RPMI8226 (cell line): ENCODE measurements at places on chromosomes 13 and 19.

DNA sequence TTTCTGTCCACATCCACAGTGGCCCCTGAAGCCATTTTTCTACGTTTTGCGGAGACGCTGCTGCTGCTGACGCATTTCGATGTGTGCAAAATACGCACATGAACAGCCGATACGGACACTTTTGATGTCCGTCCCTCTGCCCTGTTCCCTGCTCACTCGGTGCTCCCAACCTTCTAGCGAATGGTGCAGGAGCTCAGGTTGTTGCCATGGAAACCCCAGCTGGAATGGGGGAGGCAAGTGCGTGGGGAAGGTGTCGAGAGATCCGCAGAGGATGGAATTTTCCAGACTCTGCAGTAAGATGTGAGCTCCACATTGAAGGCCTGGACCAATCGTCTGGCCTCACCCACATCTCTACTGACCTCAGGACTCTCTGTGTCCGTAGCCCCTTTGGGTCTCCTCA is 109.2 kb upstream of the USP29 start:
- DNase-seq, result no peak

GRCh38 chr19:16077984-16078758 is 1.9 kb downstream of the TPM4 start:
- peak; percentile 48 for DNase-seq

DNA sequence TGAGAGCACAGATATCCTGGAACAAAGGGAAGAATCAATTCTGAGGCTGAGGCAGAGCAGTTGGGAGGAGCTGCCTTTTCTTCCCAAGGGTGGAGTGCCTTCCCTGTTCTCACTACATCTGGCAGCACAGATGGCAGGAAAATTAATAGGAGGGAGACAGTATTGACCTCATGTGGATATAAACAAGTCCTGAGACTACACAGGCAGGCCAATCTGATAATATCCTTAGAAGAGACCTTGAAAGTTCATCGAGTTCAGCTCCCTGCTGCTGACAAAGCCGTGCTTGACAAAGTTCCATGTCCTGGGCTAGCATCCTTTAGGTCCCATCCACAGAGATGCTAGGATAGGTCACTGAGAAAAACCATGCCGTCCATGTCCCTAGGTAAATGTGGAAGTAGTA is 1451.5 kb downstream of the EFNB2 start:
- no peak for DNase-seq

- peak; percentile 23 for DNase-seq
Measured at GRCh38 chr13:99577934-99578917, 77.0 kb downstream of the TM9SF2 start.

GRCh38 chr19:58380037-58380661 is 681 bp downstream of the ZNF837 start:
- DNase-seq, result no peak

GRCh38 chr19:45145270-45146189 is 15.3 kb downstream of the NKPD1 start:
- DNase-seq, result no peak

DNA sequence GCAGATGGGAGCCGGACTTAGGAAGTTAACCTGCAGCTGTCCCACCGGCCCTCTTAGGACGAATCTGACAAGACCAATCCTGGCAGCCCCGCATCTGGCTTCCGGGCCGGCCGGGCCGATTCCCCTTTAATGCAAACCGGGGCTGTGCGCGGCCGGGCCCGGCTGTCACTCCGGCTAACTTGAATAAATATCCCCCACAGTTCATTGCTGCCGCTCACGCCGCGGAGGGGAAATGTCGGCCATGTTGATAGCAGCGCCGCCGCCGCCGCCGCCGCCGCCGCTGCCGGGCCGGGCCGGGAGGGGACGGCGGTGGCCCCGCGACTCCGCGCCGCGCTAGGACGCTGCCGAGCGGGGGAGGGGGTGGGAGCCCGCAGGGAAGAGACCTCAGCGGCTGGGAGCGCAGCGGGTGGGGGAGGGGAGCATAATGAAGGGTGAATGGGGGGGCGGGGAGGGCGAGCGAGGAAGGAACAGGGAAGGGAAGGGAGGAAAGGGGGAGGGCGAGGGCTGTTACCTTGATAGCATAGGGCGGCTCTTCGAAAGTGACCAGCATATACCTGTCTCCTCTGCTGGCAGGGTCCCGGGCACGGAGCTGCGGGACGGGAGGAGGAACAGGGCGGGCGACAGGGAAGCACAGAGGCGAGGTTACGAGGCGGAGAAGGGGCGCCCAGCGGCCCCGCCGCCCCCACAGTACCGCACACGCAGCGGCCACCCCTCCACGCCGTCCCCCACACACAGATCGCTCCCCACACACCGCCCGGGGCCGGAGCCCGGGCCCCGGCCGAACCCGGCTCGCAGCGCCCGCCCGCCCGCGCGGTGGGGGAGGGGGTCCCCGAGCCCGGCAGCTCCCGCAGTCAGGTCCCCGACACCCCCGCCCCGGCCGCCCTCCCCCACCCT is 1.1 kb downstream of the INTS6 start:
- peak; percentile 73 for DNase-seq

DNA sequence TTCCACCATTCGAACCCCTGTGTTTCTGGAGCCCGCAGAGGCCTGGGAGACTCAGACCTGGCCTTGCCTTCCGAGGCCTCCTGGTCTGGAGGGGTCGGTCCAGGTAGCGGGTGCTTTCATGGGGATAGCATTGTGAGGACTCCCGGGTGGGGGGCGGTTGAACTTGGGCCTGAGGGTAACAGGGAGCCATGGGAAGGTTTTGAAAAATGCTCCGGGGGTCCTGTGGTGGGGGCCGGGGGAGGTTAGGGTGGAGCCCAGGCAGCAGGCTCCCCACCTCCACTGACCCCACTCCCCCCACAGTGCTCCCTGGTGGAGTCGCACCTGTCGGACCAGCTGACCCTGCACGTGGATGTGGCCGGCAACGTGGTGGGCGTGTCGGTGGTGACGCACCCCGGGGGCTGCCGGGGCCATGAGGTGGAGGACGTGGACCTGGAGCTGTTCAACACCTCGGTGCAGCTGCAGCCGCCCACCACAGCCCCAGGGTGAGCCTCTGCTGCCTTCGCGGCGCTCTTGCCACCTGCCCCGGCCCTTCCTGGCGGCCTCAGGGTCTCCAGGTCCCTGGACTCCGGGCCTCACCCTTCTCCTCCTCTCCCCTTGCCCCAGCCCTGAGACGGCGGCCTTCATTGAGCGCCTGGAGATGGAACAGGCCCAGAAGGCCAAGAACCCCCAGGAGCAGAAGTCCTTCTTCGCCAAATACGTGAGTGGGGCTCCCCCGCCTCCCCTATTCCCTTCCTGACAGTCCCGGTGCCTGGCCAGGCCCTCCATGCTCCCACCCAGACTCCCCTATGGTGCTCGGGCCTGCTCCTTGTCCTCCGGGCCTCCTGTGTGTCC is 3.8 kb upstream of the GARIN5A start:
- DNase-seq, result no peak

DNA sequence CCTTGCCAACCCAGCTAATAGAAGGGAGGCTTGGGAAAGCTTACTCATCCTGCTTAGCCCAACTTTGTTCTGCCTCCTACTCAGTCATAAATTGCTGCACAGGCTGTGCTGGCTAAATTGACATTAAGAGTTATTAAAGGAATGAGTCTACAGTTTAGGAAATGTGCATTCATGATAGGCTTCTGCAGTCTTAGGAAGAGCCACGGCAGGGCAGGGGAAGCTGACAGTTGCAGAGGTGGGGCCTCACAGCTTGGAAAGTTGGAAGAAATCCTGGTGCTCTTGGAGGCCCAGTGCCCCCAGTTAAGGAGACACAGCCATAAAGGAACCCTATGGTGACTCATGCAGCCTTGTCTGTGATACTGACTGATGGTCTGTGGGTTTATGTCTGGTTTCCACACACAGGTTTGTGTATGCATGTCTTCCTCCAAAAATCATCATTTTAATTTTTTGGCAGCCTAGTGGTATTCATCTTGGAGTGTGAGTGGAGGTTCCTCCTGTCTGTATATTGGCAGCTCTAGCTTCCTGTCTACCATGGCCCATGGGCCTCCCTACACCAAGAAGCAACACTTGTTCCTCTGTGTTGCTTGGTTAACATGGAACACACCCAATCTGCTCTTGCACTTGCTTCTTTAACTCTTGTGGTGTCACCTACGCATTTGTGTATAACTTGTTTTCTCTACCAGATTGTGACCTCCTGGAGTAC is 135.0 kb upstream of the KL start:
- no peak for DNase-seq

- no peak for DNase-seq
Measured at GRCh38 chr13:48489666-48490065, 43.2 kb downstream of the RCBTB2 start.

GRCh38 chr19:41530761-41531301 is 45.1 kb upstream of the CEACAM21 start:
- no peak for DNase-seq

DNA sequence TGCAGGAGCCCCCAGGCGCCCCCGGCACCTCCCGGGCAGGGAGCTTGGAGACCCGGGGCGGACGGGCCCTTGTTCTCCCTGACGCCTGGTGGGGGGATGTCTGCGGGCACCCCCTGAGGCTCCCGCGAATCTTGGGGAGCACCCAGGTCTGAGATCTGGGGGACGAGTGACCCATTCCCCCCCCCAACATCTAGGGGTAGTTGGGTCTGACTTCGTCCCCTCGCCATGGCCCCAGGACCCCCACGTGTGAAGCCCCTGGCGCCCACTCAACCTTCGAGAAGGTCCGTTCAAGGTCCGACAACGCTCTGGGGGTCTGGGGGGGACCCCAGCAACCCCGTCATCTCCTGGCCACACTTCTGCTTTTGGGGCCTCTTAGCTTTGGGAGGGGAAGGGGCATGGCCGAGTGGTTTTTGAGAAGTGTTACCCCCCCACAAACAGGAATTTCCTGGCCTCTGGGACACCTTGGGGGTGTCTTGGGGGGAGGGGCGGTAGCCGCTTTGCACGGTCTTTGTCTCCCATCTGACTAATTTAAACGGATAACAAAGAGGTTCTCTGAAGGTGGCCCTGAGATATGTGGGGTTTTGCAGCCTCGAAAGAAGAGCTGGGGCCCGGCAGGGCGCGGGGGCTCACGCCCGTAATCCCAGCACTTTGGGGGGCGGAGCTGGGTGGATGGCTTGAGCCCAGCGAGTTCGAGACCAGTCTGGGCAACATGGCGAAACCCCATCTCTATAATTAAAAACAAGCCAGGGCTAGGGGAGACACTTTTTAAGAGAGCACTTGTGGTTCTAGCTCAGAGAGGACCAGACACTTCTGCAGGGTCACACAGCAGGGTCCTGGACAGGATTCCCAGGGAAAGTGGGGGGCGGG is 608 bp downstream of the CNN2 start:
- peak; percentile 48 for DNase-seq

DNA sequence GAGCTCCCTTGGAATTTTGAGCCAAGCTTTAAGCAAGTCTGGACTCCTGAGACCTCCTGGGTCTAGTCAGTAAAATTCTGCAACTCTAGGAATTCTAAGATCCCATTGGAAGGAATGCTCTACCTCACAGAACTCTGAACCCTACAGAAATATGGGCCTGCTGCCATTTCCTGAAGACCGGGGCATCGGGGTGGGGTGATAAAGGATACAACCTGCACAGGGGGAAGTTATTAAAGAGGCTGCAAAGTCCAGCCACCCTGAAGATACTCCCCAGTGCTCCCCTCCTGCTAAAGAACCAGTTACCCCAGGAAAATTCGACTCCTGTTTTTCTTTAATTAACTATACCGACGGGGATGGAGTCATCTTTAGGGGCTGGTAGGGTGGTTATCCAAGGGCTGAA is 2.4 kb upstream of the PPP1R37 start:
- no peak for DNase-seq

- DNase-seq, result no peak
Measured at GRCh38 chr13:112669881-112670499, 19.8 kb upstream of the ATP11A start.

GRCh38 chr13:20174656-20175405 is 14.0 kb upstream of the GJA3 start:
- DNase-seq, result peak; percentile 82

DNA sequence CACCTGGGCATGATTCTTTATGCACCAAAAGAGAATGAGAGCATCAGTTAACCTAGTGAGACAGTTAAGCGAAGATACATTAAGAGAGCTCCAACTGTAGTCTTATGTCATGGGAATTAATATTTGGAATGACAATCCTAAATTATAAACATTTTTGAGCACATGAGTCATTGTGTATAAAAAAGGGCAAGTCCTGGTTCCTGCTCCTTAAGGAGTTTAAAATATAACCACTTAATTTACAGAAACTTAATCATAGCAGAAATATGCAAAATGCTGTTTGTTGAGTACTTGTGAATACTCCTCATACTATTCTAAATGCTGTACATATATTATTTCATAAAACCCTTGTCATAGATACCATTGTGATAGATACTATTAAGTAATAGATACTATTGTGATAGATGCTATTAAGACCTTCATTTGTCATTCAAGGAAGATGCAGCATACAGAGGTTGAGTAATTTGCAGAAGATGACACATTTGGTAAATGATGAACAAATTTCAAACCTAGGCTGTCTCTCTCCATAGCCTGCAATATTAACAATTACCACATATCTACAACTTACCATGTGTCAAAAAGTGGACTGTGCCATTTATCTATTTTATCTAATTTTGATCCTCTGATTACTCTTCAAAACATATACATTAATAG is 301.0 kb downstream of the TBC1D4 start:
- DNase-seq, result no peak

DNA sequence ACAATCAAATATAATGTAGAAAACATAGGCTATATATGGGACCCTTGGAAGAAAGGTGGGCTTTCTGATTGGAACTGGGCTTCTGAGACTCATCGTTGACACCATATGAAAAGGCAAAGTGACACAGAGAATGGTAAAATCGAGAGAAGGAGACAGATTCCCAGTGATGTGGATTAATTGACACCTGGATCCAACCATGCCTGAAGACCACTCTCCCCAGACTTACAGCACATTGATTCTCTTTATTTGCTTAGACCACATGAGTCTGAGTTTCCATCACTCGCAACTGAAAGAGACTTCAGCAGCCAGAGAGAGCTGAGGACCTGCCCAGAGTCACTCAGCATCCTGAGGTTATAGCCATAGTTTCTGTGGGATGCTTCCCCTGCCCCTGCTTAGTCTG is 6.0 kb downstream of the CYP4F11 start:
- no peak for DNase-seq

DNA sequence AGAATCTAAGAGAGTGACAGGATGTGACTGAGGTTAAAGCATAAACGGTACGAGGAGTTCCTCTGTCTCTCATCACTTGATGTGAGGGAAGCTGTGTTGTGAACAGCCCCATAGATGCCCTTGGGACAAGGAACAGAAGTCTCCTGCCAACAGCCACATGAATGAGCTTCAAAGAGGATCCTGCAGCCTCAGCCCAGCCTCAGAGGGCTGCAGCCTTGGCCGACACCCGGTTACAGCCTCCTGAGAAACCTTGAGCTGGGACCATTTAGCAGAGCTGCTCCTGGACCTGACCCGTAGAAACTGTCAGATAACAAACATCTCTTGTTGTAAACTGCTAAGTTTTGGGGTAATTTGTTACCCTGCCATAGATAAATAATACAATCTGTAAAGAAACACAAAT is 54.2 kb downstream of the CCNE1 start:
- DNase-seq, result no peak
